Stimulated activated CD8-positive, alpha-beta memory T cell treated with anti-CD3 and anti-CD28 coated beads, Interleukin-2, amount 100 ng/mL, for 1 hour (primary cell): ENCODE measurements at places on chromosomes 5 and 9.

- DNase-seq, result no peak
These were observed 189.8 kb downstream of the ARHGAP26 start for GRCh38 chr5:142959683-142960657.

DNA sequence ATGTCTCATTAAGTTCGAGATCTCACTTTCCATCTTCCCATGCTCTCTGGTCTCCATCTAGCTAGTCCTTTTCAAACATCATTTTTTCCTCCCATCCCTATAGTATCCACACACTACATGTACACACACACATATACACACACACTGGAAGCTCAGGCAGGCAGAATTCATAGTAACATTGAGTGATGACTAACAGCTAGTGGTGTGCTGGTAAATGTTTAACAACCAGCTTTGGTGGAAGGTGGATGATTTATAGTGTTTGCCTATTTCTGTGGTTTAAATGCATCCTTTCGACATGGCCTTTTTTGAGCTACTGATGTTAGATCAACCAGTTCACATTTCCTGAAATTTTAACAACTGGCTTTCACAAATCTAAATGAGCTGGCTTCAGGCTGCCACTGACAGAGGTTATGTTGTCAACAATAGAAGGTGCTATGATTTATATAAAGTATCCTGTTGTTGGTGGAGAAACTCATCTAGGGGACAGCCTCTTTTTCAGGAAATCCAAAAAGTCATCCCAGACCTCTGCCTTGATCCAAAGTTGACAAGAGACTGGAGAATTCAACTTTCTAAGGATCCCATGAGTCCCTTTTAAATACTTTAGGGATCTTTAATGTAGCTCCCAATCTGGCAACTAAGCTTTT, 117.8 kb downstream of the CCDC192 start:
- DNase-seq, result no peak

GRCh38 chr9:26129217-26129616, 451.0 kb upstream of the TUSC1 start:
- DNase-seq, result no peak

DNA sequence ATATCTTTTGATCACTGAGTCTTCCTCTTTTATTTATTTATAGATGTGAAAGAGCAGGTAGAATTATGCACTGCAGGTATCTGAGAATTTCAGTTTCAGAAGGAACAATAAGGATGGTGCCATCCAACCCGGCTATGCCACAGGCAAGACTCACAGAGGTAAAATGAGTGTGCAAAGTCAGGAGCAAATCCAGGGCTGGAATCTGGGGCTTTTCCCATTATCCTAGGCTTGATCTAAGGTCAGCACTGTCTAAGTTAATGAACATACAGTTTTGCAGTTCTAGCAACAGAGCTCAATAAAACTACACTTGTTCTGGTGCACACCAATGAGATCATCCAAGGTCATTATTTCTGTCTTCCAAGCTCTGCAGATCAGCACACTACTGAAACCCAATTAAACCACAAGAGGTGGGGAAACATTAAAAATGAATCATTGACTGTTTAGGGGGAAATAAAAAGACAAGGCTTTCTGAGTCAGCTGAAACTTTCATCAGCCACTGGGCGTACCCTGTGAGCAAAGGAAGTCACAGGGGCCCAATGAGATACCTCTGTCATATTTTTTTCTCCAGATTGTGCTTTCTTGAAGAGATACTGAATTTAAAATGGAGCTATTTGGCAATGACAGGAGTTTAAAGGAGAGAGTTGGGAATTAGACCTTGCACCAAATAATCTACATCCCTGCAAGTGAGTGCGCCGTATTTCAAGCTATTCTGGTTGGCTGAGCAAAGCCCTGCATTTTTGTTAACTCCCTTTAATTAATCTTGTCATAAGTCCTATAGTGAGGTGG, 662.2 kb upstream of the ZNF608 start:
- DNase-seq, result no peak

DNA sequence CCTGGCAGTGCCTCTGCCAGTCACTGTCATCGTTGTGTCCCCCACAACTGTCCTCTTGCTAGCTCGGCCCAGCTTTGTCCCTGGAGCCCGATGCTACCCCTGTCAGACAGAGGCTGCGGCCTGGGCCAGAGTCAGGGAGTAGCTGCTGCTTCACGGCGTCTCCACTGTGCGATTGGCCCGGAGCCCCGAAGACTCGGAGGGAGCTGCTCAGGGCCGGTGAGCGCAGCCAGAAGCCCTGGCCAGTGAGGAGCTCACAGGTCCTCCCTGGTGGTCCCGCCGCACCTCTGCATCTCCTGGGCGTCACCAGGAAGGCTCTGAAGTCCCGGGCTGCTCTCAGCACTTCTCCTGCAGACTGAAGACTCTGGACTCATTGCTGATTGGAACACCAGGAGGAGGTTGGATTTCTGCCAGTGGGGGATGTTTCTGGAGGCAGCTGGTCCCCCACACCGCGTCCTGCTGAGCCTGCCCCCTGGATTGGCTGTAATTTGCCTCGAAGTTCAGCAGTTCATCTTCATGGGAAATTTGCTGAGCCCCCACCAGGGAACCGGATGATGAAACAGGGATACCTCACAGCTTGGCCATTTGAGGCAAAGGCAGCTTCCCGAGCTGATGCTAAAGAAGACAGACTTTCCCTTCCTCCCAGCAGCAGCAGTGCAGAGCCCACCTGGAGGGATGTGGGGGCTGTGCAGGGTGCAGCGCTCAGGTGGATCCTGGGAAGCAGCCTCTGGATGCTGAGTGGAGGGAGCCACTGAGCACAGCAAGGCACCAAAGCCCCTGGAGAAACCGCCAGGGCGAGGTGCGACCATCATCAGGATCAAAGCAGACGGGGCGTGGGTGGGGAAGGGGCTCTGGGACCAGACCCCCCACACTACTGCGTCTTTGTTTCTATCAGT, 45.6 kb downstream of the USP20 start:
- DNase-seq, result no peak

DNA sequence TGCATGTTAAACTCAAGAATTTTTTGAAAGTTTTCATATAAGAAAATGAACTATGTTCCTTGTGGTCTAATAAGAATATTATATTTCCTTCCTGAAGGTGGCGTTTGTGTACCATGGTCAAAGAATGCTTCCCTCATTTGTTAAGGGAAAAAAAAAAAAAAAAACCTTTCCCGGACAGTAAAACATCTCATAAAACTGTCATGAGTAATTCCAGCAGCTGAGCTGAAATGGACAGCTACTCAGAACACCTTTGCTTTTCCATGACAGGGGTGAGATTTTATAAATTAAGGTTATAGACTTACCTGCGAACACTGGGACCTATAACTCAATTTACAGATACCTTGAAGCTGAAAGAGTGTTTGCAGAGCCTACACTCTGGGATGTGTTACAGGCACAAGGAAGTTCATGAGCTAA, 113.2 kb upstream of the RANBP3L start:
- no peak for DNase-seq

DNA sequence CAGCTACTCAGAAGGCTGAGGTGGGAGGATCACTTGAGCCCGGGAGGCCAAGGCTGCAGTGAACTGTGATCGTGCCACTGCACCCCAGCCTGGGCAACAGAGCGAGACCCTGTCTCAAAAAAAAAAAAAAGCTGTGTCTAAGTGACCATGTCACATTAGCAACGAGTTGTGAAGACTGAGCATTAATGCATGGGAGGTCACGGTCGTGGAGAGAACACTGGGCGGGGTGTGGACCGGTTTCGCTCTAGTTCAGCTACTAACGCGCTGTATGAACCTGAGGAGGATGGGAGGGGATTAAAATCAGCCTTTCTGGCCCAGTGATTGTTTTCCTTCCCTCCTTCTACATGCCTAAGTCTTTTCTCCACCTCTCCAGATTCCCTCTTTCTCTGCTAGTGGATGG, 56.7 kb upstream of the CARTPT start:
- no peak for DNase-seq

- DNase-seq, result no peak
These were observed 558.3 kb downstream of the CHSY3 start for GRCh38 chr5:130462516-130462915.

- DNase-seq, result no peak
These were observed 14.1 kb downstream of the ALDH1B1 start for GRCh38 chr9:38406476-38407186.

DNA sequence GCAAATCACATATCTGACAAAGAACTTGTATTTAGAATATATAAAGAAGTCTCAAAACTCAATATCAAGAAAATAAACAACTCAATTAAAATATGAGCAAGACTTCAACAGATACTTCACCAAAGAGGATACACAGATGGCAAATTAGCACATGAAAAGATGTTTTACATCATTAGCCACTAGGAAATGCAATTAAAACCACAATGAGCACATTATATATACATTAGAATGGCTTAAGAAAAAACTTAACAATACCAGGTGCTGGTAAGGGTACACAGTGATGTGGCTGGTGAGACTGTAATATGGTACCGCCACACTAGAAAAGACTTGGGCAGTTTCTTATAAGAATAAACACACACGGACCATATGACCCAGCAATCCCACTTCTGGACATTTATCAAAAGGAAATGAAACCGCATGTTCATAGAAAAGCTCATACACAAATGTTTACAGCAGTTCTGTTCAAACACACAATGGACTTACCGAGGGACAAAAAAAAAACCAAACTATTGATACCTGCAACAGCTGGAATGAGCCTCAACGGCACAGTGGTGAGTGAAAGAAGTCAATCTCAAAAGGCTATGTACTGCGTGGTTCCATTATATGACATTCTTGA, 27.6 kb downstream of the SEMA4D start:
- no peak for DNase-seq

DNA sequence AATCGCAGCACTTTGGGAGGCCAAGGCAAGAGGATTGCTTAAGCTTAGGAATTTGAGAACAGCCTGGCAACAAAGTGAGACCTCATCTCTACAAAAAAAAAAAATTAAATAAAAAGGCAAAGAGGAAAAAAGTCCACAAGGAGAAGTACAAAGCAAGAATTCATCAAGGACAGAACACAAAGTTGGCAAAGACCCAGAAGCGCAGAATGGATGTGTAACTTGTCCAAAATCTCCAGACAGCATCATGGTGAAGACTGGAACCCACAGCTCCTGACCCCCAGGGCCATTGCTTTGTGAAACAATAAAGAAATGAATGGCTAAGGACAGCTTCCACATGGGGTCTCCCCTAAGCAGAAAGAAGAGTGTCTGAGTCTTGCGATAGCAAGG, 7.8 kb downstream of the HSD17B3 start:
- no peak for DNase-seq

DNA sequence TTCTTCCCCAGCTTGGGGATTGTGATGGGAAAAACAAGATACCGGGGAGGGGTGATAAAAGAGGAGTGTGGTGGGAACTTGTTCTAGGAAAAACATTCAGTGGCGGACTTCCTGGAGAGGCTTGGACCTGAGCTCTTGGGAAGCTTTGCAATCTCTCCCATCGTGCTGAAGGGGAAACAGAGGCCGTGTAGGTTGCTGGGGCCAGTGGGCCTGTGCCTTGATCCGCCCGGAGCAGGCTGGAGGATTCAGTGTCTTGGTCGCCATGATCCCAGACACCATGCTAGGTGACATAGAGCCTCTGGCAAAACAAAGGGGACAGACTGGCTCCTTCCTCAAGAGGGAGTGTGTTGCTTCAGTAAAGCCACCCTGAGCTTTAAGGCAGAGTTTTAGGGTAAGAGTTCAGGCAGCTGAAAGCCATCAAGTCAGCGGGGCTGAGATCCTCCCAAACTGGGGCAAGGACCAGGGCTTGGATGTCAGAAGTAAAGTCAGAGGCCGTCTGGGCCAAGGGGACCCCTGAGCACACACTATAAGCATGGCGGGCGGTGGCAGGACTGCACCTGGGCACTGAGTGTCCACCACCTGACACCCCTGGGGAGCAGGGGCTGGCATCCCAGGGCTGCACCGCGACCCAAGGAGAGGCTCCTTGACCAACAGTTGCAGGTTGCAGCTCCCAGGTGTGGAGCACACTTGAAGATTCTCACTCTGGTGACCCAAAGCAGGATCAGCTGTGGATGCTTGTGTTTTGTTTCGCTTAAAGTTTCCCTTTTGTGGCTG, 44.7 kb downstream of the TRIP13 start:
- DNase-seq, result no peak

- DNase-seq, result no peak
These were observed 2.4 kb upstream of the HAPLN1 start for GRCh38 chr5:83723031-83723430.

- DNase-seq, result no peak
These were observed 192.5 kb downstream of the NPR3 start for GRCh38 chr5:32903613-32904012.

- no peak for DNase-seq
These were observed 1.5 kb downstream of the WHRN start for GRCh38 chr9:114503522-114504340.

GRCh38 chr5:6448622-6449464, at the start of gene UBE2QL1:
Gene UBE2QL1, plus strand, starts transcription at chr5:6448859. Its CDS starts 35 bp downstream, at chr5:6448894.
- no peak for DNase-seq

- no peak for DNase-seq
These were observed 59.9 kb upstream of the ZFR start for GRCh38 chr5:32504329-32504988.

DNA sequence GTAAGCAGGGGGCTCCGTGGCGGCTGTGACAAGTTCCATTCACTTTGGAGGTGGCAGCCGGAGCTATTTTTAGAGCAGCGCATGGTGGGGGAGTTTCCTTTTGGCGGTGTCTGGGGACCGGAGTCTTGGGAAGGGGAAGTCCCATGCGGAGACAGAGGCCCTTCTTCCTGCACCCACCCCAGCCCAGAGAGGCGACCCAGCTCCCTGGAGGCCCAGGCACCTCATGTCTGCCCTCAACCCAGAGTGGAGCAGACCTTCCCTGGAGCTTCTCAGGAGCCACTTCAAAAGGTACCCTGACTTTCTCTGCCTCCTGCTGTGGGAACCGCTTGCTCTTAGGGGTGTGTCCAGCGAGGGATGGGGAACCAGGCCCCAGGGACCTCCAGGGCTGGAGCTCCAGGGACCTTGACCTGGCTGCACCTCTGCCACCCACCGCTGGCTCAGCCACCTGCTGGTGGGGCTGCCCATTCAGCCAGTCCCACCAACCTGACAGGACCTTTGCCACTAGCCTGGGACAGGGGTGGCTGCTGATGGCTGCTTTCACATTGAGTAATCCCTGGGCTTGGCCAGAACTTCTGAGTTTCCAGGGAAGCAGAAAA, 34.1 kb downstream of the NEK6 start:
- DNase-seq, result no peak
